ENCODE measurements at places on chromosomes 7 and 10.

DNA sequence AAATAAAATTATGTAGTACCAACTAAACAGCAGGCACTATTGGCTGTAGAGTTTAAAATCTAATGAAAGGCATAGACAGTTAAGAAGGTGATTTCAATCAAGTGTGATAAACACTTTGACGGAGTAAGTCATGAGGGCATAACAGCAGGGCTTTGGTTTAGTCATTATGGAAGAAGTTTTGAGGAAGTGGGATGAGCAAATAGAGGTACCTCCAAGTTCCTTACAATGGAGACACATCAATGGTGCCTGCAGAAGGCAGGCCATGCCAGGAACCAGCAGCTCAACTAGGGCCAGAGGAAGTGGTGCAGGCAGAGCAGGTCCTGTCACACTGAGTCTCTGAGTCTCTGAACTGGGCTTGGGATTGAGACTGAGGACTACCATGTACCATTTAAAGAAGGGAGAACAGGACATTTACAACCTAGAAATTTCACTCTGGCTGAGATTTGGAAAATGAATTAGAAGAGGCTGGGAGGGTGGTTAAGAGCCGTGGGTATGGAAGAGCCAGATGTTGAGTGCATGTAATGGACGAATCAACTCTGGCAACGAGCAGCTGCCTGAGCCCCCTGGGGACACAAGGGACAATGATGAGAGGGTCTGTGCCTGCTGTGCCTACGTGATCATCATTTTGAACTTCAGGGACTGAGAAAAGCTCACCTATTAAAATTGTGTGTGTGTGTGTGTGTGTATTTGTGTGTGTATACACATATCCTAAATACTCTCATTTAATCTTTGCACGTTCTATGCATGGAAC, 208.7 kb upstream of the POM121L12 start:
- DNase-seq: no peak

DNA sequence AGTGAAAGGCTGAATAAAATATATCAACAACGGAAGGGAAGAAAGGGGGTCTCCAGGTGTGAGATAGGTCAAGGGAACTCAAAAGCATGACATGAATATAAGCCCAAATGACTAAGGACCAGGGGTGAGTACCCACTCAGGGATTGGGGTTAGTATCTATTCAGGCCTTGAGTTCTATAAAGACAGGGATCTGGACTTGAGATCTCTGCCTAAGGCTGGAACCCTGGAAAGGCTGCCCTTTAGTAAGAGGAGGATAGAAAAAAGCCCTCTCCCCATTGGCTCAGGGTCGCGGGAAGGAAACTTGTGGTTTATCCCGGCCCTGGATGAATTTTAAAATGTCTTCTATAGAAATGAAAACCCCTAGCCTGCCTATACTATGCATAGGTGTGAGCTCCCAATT, 2.4 kb upstream of the ITPRIP start:
- DNase-seq: no peak

DNA sequence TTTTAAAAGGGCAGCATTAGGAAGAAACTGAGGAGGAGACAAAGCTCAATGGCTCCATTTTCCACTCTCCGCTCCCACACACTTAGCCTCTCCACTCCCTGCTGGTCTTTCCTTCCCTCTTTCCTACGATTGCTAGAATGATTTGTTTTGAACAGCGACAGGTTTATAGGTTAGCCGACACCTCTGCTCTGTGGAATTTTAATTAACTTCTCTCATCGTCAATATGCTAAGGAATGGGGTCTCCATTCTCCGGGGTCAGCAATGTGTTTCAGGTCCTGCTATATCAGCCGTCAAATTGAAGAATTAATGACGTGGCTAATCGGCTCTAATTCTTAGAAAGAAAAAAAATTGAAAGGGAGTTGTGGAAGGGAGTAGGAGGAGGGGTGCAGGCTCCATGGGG, 28.9 kb downstream of the FBXW4 start:
- no peak for DNase-seq

DNA sequence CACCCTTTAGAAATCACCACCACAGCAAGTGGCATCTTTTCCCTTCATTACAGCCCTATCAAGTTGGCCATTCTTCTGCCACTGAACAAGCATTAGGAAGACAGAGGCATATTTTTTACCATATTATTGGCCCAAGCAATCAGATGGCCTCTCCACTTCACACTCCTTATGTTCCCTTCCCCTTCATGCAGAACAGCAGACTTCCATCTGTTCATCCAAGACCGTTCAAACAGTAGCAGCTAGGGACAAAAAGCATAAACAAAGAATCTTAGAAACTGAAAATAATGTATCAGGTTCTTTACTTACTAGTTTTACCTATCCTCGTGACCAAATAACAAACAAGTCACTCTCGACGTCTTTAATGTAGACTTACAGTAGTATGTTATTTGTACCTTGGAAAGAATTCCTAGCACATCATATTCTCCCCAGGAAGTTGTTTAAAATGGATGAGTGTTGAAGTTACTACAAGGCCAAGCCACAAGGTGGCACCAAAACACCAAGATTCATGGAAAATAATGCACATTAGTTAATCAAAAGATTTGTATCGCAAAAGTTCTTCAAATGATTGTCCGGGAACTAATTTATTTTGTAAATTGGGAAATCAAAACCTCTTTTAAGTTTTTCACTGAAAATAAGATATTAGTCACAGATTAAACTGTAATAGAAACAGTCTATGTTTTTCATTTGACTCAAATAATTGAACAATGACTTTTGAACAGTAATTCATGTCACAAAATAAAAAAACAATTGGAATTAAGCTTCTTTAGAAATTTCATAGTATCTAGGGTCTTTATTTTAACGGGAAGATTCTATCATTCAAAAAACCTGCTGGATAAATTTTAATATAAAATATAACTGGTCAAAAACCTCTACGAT, 112.1 kb downstream of the VPS41 start:
- peak; percentile 58 for DNase-seq

DNA sequence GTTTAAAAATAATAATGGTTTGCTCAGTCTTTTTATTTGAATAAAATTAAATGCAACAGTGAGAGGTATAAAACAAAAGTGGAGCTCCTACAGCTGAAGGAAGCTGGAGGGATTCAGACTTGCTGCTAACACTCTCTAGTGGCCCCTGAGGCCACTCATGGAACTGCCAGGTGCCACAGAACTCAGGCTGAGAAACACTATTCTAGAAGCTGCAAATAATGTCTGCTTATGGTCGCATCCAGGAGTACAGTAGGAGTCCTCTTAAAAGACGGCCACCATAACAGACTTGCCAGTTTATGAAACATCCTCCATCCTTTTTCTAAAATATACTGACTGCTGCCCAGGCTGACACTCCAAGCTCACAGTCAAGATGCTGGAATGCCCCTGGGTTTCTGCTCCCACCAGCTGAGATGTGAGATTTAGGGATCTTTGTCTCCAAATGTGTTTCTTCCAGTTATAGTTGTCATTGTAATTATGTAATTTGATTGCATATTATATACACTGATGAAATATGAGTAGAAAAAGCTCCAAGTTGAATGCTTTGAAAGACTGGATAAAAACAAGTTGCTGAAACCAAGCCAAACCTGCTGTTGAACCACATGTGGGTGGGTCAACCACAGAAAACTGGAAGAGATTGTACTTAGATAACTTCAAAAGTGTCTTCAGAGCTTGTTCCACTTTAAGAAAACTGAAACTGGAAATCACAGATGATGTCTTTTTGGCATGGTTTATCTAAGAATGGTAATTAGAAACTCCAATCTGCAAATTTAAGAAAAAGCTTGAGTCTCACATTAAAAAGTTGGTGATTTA, 213.7 kb upstream of the AOAH start:
- DNase-seq: no peak

DNA sequence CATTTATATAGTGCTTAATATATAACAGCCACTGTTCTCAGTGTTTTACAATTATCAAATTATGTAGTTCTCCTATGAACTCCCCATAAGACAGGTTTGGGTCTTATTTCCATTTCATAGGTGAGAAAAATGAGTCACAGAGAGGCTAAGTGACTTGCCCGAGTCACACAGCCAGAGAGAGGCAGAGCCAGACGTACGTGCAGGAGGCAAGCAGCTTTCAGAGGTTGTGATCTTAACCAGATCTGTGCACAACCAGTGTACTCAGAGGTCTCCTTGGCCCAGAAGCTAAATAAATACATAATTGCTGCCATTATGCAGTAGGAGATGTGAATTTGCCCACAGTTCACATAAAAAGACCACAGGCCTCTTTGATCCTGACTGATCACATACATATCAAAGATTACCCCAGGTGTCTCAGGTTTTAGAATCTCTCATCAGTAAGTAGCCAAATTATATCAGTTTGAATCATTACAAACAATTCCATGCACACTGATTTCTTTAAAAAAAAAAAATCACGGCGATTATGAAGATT, 304.7 kb upstream of the AOAH start:
- DNase-seq: no peak

DNA sequence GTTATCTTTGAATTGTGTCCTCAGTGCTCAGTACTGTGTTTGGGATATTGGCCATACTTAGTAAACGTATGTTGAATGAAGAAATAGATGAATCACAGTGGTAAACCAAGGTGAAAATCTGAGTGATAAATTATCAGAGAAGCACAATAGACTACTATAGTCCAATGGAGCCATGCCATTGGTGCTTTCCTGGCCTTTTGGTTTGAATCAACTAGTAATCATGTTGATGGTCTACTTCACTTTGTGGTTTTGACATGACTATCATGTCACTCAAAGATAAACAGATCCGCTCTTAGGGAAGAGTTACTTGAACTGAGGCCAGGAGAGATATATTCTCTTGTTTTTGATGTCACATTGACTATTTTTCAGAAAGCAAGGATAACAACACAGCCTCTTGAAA, 86.1 kb upstream of the IGFBP3 start:
- no peak for DNase-seq

- DNase-seq: no peak
Measured at GRCh38 chr7:157896774-157897555, 560.2 kb downstream of the DNAJB6 start.

DNA sequence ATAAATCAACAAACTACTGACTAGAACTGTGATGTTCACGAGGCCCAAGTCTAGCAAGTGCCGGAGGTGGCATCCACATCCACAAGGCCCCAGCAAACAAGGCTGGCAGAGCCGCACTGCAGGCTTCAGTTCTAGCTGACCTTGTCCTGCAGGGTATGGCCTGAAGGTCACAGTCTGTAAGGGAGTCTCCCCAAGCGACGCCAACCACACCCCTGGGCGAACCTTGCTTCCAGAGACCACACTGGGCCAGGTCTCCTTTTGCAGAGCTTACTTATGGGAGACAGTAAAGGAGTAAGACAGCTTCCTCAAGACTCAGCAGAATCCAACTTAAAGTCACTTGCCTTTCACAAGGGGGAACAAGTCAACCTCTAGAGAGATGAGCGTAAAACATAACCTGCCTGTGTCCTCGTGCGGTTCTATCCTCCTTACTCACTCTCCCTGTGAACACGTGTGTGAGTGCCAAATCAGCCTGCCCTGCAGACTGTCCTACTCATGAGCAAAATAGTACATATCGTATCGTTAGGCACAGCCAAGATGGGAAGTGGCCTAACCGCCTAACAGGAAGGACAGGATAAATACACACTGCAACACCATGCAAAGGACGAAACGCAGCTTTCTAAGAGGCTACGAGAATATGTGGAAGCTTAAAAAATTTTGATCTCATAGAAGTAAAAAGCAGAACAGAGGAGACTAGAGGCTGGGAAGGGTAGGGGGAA, 22.7 kb downstream of the FAM53B start:
- DNase-seq: no peak

DNA sequence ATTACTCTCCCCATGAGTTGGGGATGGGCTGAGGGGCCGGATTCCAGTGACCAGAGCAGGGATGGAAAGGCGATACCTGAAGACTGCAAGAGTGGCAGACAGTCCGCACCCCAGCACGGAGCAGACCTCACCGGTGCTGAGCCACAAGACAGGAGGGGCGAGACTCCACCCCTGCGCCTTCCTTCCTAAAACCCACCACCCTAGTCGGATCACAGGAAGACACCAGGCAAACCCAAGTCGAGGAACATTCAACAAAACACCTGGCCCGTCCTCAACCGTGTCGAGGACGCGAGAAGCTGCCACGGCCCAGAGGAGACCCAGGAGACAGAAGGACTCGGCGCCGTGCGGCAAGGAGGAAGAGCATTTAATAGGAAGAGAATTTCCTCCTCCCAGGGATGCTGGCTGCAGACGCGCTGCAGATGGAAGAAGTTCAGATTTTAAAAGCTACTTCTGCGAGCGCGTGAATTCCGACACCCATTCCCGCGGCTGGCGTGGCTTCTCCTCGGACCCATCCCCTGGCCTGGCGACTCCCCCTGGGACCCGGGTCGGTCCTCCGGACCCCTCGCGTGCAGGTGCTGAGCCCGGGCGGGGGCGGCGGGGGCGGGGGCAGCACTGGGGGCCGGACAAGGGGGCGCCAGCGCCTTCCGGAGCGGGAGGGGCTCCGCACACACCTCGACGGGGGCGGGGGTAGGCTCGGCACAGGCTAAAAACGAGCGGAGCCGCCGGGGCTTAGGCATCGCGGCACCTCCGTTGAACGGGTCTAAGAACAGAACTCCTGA, 563 bp upstream of the UTF1 start:
- no peak for DNase-seq

- no peak for DNase-seq
Measured at GRCh38 chr7:42832667-42833066, 79.2 kb downstream of the C7orf25 start.
